ENCODE measurements at places on chromosomes 7 and 10.

- DNase-seq, result no peak
Observed at GRCh38 chr10:27138277-27138676, 15.9 kb downstream of the YME1L1 start.

GRCh38 chr7:44057181-44057848 lies 8.1 kb downstream of the PGAM2 start:
- DNase-seq, result no peak

- no peak for DNase-seq
Observed at GRCh38 chr7:146982482-146982881, 865.9 kb downstream of the CNTNAP2 start.

DNA sequence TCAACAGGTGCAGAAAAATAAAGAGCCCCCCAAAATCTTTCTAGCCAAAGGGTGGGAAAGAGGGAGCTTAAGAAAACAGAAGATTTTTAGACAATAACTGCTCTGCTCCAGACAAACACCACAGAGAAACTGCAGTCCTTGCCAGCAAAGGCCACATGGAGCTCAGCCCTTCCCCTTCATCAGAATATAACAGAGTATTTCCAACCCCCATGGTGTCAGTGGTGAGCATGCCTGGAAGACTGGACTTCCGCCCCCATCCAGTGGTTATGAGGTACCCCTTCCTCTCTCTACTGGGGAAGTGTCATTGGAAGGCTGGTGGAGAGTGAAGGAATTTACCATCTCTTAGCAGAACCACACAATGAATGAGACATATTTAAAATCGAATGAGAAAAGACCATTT lies 1007.3 kb upstream of the CELF2 start:
- no peak for DNase-seq

- no peak for DNase-seq
Observed at GRCh38 chr7:98210513-98211220, 572 bp upstream of the BHLHA15 start.

DNA sequence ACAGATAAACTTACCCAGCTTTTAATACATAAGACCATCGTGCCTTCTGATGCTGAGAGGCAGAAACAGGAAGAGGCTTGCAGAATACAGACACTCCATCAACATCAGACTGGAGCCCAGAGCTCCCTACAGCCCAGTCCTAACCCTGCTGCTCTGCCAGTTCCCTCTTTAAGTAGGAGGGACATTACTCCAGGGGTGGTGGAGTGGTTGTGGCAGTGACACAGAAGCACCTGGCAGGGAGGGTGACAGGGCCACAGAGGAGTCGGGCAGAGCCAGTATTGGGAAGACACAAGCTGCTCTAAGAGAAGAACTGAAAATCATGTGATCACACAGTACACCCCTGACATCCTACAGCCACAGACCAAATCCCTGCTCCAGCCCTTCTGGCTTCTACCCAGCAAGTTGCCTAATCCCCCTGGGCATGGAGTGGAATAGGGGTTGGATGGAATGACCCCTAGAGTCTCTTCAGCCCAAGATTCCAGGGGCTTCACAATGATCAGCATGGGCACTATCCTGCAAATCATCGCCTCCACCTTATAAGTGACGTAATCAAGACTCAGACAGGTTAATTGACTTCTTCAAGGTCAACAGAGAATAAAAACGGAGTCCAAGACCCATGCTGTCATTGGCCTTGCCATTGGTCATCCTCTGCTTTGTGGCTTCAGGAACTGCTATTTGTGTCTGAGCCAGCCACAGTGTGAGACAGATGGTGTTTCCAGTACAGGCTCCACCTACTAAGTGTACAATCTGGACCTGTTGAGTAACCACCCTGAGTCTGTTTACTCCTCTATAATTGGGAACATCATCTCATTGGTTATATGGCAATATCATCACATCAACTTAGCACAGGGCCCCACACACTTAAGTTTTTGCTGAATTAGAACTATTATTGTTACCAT lies 61.1 kb upstream of the ZMIZ1 start:
- no peak for DNase-seq

DNA sequence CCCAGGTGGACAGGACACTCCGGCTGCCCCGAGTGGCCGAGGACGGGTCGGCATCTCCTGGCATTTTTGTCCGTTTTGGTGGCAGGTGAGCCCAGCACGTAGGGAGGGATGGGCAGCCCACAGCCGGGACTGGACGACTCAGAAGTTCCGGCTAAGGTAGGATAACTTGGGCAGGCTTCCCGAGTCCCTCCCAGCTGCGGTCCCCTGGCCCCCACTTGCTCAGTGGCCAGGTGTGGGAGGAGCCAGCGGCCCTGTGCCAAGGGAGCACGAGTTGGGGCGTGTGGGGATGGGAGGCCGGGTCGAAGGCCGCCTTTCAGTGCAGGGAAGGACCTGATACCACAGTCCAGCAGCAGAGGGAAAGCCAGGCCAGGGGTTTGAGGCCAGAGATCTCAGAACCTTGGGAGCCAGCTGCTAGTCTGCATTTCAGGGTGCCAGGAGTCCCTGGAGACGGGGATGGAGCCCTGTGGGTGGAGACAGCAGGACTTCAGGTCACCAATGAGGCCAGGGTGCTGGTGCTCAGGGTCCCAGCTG lies 58.5 kb downstream of the PWWP2B start:
- no peak for DNase-seq

- peak; percentile 66 for DNase-seq
Observed at GRCh38 chr7:100221231-100221718, 1.5 kb downstream of the PVRIG start.

- no peak for DNase-seq
Observed at GRCh38 chr10:124465777-124466488, 4.3 kb downstream of the LHPP start.

DNA sequence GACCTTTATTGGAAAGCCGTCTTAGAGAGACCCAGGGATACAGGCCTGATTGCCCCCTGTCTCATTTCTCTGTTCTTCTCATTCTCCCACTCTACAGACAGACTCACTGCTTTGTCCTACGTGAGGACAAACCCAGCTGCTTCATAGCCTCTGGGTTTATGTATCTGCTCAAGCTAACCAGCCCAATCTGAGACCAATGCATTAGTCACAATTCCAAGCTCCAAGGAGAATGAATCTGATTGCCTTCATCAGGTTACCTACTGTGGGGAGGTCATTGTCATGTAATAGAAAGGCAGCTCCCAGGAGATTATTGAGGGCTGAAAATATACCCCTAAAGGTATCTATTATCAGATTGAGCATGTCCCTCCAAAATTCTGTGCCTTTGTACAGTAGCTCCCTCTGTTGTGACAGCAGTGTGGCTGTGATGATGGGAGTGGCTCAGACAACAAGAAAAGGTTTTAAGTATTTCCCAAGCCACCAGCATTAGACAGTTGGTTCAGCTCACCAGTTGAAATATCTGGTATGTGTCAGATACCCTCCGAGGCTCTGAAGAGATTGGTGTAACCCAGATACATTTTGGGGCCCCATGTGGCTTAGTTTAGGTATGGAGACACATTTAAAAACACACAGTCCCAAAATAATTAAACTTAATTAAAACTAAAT lies 123.1 kb upstream of the EEPD1 start:
- no peak for DNase-seq

DNA sequence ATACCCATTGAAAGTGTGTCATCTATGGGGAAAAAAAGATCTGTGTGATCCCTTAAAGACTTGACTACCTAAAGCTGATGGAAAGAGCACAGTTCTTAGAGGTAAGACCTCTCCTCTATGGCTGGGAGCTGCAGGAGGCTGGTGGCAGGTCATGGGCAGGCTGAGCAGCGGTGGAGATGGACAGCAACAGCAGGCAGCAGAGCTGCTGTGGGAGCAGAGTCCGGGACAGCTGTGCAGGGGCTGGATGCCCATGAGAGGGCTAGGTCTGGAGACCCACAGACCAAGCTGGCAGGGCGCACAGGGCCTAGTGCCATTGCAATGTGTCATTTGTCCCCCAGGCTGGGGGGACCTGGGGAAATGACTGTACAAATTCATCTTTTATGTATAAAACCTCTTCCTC lies 13.4 kb upstream of the EPHA1 start:
- no peak for DNase-seq

DNA sequence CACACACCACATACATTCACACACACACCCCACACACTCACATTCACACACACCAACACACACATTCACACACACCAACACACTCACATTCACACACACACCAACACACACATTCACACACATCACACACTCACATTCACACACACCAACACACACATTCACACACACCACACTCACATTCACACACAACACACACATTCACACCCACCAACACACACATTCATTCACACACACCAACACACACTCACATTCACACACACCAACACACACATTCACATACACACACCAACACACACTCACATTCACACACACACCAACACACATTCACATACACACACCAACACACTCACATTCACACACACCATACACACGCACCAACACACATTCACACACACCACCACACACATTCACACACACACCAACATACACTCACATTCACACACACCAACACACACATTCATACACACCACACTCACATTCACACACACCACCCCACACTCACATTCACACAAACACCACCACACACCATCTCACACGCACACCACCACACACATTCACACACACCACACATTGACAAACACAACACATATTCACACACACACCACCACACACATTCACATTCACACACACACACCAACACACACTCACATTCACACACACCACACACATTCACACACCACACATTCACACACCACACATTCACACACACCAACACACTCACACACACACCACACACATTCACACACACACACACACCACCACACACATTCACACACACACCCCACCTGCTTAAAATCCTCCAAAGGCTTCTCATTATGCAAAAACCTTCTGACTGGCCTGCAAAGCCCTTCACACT lies 9.0 kb downstream of the TAS2R40 start:
- DNase-seq, result no peak

GRCh38 chr10:121974019-121974534 lies 940 bp downstream of the NSMCE4A start:
- DNase-seq, result no peak

DNA sequence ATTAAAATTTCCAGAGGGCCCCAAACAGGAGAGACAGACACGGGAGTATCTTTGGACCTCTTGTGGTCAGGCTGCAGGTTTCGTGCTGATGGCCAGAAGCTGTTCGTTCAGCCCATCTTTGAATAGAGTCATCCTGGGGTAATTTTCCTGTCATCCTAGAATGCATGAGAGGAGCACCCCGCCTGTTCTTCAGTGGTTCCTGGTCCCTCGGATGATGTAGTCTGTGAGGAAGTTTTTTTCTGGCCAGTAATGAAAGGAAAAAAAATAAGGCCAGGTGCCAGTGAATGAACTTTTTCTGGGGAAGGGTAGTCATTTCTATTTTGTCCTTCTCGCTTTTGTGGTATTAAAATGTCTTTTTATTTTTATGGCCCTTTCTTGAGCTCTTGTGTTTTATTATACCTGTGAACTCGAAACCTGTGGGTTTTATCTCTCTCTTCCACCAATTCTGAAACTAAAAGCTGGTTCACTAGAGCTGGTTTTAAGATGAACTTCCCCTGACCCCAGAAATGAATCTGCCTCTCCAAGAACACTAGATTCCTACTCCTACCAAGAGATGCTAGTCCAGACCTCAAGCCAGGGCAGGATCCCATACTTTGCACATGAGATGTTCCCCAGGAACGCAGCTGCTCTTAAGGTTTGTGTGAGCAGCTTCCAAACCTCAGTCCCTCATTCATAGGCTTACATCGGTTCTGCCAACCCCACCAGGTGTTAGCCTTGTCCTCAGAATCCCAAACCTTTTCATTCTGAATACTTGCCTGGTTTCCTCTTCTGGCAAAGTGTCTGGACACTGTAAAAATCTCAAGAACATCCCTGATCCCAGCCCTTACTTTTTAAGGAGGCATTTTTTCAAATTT lies 15.4 kb upstream of the MEST start:
- no peak for DNase-seq

GRCh38 chr10:117805139-117805538 lies 241.6 kb downstream of the RAB11FIP2 start:
- DNase-seq, result no peak

DNA sequence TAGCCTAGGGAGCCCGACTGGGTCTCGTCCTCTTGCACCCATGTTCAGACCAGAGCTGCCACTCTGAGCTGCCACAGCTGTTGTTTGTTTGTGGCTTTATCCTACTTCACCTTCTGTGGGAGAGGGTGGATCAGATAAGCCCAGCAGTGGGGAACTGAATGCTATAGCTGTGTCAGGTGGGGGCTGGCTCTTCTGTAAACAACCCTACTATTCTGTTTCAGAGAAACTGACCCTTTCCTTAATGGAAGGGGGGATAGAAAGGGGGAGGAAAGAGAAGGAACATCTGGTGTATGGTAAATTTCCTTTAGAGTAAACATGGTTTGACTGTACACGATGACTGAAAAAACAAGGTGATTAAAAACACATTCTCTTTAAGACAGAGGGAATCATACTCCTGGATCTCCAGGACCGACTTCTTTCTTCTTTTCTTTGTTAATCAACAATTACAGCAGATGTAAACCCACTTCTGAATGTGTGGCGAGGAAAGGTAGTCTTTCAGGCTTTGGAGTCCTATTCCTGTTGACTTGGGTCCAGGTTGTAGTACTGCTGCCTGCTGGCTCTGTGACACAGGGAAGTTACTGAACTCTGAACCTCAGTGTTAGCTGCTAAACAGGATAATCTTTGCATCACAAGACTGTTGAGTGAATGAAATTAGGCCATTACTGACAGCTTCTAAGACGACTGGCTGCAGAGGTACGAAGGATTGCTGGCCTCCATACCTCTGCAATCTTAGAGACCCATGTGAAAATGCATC lies 6.0 kb downstream of the PRXL2A start:
- DNase-seq, result no peak

DNA sequence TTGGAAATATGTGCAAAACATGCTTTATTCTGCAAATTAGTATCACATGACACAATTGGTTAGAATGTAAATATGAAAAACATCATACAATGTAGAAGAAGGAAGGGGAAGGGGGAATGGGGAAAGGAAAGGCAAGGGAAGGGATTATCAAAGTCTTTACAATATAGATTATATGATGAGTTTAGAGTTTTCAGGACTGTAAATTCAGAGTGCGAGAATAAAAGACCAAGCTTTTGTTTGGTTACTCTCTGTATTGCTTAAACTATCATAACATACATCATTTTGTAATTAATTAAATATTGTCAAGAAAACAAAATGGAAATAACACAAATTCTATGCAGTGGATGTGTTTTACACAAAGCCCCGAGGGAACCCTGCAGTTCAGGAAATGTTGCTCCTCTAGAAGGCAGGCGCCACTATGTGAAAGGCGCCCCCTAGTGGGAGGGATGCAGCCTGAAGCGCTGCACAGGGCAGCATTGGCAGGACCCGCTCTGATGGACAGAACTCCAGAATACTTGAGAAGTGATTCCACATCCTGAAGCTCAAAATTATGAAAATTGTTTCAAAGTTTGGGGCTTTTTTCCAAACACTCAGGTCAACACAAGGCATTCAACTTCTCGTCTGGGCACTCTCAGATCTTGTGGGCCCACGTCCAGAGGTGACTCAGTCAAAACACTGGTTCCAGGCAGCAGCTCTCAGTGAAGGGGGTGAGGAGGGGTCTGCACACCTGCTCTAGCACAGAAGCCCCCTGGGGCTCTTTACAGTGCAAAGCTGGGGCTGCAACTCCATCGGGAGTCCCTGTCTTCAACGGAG lies 31.6 kb upstream of the TMEM254 start:
- DNase-seq, result peak; percentile 42

GRCh38 chr7:34544621-34545020 lies 113.4 kb upstream of the NPSR1 start:
- DNase-seq, result no peak

All from stimulated activated CD4-positive, alpha-beta T cell treated with anti-CD3 and anti-CD28 coated beads, Interleukin-1b, Interleukin-23, amount 100 ng/mL, for 1 hour (primary cell).